ENCODE measurements at places on chromosomes 1 and 21.

DNA sequence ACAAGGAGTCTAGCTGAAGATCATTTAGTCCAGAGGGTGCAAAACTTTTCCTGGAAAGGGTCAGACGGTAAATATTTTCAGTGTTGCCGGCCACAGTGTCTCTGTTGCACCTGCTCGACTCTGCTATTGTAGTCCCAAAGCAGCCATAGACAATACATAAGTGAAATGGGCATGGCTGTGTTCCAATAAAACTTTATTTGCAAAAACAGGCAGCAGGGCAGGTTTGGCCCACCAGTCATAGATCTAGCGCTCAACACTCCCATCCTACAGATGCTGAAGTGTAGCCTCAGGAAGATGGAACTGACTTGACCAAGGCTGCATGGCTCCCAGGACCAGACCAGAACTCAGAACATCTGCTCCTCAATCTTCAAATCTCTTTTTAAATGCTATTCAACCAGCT is 46.2 kb upstream of the CLDN14 start:
- DNase-seq = no peak

GRCh38 chr1:92494485-92495141 is 7.9 kb upstream of the GFI1 start:
- DNase-seq = no peak

GRCh38 chr1:246782120-246782900 is 58.1 kb downstream of the SCCPDH start:
- DNase-seq = peak; percentile 9

DNA sequence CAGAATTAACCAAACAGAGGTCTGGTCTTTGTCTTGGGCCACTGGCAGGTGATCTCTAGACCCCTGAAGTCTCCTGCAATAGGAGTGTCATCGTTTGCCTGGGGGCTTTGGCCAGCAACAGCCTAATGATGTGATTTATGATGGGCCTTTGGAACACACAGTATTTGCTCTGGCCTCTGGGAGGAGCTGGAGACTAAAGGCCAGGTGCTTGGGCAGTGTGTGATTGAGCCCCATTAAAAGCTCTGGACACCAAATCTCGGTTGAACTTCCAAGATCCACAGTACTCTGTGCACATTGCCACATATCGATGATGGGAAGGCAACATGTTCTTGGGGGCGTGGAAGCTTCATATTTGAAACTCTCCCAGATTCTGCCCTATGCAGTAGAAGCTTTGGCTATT is 32.0 kb upstream of the TLR5 start:
- no peak for DNase-seq

DNA sequence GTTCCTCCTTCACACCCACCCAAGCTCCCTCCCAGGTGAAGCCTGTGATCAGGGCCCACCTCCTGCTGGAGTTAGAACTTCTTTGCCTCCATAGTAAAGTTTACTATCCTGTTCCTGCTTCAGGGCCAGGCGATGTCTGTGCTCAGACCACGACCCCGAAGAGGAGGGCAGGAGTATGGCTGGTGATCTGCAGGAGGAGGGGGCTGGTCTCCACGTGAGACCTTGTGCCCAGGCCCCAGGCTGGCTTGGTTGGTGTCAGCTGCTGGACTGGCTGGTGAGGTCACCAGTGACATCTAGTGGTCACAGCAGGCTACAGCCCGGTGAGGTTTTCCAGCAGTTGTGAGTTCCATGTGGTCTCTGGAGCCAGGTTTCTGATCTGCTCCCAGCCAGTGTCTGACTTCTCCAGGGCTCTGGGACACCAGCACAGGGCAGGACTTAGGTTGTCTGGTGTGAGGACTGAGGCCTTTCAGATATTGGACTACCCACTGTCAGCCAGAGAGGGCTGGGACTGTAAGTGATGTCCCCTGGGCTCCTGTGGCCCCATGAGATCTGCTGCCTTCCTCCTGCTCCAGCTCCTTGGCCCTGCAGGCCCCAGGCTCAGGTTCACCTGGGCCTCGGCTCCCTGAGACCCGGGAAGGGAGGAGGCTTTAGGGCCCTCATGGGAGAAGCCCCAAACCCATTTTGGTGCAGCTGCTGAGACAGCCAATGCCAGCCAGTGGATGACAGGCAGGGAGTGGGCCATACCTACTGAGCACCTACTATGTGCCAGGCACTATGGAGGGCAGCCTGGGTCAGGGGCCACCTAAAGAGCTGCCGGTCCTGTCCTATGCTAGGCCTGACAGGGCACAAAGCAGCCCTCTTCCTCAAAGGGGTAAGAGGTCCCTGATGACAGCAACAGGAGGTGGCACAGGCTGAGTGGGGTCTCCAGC is 6.0 kb upstream of the UBL4B start:
- DNase-seq = peak; percentile 63

All from NCI-H345 (cell line).